ENCODE measurements at places on chromosomes 4 and X.

DNA sequence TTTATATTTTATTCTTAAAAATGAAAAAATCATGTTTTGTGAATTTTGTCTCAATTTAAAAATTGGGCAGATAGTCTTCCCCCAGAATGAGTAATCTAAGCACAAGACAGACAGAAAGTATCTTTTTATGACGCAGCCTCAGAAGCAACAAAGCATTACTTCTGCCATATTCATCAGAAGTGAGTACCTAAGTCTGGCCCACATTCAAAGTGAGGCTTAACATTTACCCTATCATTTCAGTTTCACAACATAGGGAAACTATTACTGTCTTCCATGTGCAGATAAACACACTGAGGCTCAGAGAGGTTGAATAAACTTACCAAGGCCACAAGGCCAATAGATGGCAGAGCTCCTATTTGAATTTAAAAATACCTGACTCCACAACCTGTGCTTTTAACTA, 4.4 kb upstream of the PRDX4 start:
- no peak for DNase-seq

DNA sequence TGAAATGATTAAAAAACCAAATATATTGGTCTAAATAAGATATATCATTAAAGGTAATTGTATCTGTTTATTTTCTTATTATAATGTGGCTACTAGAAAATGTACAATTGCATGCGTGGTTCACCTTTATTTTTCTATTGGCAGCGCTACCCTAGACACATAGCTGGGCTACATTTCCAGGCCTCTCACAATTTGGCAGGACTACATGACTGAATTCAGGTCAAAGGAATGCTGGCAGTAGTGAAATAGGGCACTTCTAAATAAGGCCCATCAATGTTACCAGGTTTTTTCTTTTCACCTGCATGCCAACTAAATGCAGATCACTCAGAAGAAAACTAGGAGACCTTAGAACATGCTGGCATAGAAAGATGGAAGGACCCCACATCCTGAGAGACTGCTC, 1072.9 kb upstream of the SLIT2 start:
- DNase-seq = no peak

- DNase-seq = no peak
Observed at GRCh38 chr4:4810092-4810774, 49.2 kb upstream of the MSX1 start.

DNA sequence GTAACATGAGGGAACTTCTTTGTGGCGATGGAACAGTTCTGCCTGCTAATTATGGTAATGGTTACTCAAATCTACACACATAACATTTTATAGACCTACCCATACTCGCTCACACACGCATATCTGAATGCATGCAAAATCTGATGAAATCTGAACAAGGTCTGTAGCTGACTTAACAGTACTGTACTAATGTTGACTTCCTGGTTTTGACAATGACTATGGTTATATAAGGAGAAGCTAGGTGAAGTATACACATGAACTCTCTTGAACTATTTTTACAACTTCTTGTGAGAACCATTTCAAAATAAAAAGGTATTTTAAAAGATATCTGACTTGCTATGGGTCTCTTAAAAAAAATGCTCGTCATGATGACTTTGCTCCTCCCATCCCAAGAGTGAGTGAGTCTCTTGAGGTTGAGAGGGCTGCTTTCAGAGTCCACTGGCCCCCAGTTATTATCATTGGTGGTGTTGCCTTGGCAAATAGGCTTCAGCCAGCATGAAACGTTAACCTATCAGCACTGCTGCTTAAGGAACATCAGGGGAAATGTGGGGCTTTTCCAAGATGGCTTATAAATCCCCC, 99.8 kb downstream of the MTMR1 start:
- DNase-seq = no peak

DNA sequence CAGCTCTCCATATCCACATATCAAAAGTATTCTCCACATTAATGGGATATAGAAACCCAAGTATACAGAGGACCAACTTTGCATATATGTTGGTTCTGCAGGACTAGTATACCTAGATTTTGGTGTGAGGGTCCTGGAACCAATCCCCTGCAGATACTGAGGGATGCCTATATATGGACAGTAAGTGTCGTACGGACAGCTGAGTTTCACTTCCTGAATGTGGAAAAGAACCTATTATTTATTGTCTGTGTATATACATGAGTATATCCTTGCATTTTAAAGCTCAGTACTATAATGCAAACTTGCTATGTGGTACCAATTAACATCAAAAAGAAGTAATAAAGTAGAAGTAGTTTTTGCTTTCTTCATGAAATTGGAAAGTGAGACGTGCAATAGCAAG, 101.9 kb downstream of the FBXW7 start:
- DNase-seq = no peak

DNA sequence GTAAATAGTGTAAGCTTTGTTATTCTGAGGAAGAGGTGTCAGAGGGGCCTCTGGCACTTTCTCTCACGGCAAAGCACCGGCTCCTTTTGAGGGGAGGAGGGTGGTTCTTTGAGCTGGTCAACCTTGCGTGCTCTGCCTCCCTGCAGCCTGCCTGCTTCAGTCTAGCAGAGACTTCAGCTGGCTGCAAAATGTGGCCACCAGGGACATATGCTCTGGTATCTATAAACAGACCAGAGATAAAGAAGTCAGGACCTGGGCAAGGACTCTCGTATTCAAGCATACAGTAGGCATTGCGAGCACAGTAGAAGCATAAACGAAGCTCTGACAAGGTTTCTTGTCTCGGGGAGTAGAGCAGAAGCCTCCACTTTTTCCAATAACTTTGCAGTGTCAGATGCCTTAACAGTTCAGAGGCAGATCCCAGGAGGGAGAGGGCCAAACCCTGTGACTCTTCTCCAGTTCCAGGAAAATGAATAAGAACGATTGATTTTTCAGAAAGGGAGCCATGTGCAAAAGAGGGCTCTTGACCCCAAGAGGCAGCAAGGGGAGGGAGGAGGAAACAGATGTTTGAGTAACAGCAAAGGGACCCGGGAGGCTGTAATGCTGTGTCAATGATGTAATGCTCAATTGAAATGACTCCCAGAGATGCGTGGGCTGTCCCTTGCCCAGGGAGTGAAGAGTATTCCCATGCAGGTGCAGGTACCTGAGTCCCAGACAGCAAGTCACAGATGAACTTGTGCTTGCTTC, 57.9 kb upstream of the TEX13D start:
- DNase-seq = no peak

DNA sequence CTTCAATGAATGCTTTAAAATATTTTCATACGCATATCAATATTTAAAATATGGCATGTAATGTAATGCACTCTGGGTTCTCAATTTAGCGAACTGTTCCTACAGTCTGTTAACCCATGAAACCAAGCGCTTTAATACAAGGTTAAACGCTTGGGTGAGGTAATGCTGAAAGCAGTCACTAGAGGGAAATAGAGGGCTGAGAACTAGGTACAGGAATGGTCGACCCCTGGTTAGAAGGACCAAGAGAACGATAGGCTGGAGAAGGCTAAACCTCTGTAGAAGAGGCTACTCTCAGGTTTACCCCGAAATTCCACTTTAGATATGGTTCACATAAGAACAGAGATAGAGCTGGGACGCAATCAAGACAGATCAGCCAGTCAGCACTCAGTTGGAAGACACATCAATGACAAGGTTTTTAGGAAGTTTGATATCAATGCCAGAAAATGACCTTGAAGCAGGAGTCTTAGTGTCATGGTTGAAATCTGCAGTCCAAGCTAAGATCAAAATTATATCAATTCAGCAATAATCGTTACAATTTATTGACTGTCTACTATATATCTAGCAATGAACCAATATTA, 26.9 kb downstream of the ARSJ start:
- DNase-seq = peak; percentile 46

- no peak for DNase-seq
Observed at GRCh38 chr4:168831585-168831918, 178.5 kb downstream of the CBR4 start.

- no peak for DNase-seq
Observed at GRCh38 chr4:2923668-2924173, 39.5 kb downstream of the NOP14 start.

DNA sequence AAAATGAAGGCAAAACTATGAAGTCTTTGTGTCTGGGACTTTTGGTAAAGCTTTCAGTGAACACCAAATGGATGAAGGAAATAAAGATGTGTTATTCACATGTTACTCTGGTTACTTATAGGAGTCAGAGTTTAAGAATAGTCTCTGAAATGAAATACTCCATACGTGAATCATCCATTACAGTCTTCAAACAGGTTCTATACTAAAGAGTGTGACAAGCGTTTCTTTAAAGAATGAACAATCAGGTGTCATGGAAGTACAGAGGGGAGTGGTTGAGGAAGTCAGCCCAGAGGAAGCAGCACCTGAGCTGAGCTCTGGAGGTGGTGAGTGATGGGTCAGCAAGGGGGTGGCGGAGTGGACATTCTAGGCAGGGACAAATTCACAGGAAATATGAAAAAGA, 41.8 kb upstream of the SORBS2 start:
- DNase-seq = no peak

DNA sequence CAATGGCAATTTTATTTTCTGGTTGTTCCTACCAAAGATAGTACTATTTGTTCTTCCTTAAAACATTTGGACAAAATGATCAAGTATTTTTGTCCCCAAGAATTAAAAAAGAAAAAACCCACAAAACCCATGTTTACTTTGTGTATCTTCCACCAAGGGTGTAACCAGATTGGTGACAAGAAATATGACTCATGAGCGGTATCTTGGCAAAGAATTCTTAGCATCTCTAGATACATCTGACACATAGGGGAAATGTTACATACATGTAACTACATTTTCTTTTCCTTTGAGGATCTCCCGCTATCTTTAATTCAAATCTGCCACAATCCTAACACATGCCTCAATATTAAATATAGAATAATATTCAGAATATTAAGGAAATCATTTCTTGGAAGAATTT, 78.7 kb downstream of the WDFY3 start:
- peak; percentile 20 for DNase-seq

DNA sequence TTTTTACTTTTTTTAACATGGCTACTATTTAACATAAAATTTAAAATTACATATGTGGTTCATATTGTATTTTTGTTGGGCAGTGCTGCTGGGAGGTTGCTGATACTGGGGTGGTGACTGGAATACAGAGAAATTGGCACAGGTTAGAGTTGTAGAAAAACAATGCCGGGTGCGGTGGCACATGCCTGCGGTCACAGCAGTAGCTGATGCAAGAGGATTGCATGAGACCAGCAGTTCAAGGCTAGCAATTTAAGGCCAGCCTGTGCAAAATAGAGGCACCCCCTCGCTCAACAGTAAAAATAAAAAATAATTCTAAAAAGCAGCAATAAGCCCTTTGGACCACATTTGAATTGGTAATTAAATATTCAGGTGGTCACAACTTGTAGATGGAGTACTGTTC, 11.8 kb upstream of the CPE start:
- no peak for DNase-seq

DNA sequence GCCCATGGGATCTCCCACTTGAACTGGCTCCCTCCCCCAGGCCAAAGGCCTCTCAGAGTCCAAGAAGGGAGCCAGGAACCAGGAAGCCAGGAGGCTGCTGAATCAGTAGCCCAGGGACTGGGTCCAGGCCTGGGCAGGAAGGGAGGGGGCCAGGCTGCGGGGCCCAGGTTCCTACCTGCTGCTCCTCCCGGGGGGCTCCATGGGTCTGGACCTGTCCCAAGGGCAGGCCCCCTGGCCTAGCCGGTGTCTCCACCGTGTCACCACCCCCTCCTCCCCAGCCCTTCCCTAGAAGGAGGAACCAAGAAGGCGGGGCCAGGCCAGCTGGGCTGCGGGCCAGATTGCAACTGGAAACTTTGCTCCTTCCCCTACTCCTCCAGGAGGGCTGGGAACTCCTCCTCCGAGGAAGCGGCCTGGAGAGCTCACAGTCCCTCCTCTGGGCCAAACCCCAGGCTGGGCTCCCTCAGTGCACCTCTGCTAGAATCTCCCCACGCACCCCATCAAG, at the start of gene IQSEC2:
IQSEC2 (minus strand) TSS at position 264 of the 502 bp plus-strand sequence.
- DNase-seq = peak; percentile 67

Measured in trophoblast cell (in vitro differentiated cells and primary cell).